ENCODE measurements at places on chromosomes 16 and 17.

DNA sequence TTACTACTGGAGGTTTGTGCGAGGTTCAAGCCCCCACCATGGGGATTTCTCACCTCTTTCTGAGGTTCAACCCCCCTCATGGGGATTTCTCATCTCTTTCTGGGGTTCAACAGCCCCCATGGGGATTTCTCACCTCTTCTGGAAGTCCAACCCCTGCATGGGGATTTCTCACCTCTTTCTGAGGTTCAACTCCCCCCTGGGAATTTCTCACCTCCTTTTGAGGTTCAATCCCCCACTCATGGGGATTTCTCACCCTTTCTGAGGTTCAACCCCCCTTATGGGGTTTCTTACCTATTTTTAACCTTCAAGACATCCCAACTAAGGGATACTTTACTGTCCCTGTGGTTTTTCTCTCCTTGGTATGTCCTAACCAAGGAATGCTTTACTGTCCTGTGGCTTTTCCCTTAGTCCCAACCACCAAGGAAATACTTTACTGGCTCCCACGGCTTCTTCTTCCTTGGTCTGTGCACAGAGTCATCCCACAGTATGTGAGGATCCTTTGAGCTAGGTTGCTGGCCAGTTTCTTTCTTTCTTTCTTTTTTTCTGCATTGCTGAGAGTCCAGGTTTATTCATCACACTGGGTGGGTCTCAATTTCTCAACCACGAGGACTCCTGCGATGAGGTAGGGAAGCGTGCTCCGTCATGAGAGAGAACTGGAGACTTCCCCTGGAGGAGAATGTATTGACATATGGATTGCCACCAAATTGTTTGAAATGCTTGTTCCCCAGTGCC, 2140.2 kb downstream of the TP53TG3F start:
- DNase-seq: peak; percentile 4

- DNase-seq: no peak
These were observed 568.3 kb upstream of the SALL1 start for GRCh38 chr16:51719376-51719775.

DNA sequence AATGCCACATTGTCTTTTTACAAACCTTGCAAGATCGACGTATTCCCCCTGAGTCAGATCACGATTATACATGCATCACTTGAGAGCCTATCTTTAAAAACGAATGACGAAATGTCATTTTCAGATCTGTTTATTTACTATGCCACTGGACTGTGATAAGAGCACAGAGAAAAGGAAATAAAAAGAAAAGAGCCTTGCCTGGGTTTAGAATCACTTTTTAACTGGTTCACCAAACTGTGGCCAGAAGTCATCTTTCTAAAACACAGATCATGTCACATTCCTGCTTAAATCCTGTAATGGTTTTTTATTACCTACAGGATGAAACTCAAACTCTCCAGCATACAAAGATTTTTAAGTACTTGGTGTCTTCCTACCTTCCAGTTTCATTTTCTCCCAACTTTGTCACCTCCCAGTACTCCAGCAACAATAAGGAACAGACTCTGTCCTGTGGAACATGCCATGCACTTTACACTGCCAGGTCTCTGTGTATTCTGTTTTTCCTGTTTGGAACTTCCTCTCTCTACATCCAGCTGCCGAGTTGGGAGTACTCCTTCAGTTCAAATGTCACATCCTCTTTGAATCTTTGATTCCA, 91.5 kb downstream of the SNX11 start:
- no peak for DNase-seq

GRCh38 chr17:35797370-35797769, 1.9 kb upstream of the MMP28 start:
- DNase-seq: no peak

DNA sequence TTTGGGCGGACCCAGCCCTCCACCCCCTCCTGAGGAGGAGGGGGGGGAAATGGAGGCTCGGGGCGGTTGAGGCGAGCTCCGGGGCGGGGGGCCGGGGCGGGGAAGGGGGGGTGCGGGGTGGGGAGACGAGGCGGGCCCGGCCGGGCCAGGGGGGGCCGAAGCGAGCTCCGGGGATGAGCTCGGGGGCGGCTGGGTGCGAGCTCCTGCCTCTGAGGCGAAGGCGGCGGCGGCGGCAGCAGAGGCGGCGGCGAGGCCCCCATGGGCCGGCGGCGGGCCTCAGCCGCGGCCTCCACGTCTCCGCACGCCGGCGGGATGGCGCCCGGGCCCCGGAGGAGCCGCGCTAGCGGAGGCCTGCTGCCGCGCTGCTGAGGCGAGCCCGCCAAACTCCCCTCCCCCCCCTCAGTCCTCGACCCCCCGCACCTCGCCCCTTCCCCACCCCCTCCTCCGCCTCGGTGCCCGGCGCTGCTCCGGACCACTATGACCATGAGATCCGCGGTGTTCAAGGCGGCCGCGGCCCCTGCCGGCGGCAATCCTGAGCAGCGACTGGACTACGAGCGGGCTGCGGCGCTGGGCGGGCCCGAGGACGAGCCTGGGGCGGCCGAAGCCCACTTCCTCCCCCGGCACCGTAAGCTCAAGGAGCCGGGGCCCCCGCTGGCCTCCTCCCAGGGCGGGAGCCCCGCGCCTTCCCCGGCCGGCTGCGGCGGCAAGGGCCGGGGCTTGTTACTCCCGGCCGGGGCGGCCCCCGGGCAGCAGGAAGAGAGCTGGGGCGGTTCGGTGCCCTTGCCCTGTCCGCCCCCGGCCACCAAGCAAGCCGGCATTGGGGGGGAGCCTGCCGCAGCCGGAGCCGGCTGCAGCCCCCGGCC, 596 bp downstream of the MSL1 start:
- peak; percentile 53 for DNase-seq

DNA sequence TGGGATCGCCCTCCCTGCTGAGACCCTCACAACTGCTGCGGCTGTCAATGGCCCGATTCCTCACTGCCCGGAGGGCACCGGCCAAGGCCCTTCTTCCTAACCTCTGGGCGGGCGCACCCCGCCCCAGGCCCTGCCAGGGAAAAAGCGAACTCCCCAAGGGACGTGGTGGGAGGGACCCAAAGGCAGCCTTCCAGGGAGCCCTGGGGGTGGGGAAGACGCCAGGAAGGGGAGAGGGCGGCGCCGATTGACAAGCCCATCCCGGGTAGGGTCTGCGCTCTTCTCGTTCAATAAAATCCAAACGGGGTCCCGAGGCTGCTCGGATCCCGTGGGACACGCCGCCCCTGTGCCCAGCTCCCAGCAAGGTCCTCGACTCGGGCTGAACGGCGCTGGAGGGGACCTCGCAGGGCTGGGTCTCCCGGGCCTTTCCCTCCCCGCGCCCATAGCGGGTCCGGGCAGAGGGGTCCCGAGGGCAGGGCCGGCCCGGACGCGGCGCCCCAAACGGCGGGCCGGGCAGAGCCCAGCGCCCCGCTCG, 416 bp downstream of the KIFC3 start:
- DNase-seq: no peak

GRCh38 chr17:2054512-2055291, at the start of gene HIC1:
HIC1 (plus strand) TSS chr17:2055103; CDS start chr17:2056691, 1,588 bp downstream.
- peak; percentile 72 for DNase-seq

DNA sequence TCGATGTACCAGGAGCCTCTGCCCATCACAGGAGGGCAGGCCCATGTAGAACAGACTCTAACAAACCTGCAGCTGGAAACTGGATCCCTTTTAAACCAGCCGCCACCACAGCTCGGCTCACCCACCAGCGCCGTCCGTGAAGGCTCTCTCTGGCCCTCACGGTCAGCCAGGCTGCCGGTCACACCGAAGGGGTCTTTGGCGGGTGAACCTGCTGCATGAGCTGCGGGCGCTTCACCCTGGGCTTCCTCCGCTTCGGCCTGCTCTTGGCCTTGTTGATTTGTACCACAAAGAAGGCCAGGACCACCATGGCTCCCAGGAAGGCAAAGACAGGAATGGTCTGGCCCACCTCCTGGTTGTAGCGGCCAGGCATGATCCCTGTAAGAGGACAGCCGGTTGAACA, 11.7 kb upstream of the SLC38A8 start:
- DNase-seq: no peak

- DNase-seq: no peak
These were observed 52.4 kb downstream of the NEUROD2 start for GRCh38 chr17:39555368-39555767.

DNA sequence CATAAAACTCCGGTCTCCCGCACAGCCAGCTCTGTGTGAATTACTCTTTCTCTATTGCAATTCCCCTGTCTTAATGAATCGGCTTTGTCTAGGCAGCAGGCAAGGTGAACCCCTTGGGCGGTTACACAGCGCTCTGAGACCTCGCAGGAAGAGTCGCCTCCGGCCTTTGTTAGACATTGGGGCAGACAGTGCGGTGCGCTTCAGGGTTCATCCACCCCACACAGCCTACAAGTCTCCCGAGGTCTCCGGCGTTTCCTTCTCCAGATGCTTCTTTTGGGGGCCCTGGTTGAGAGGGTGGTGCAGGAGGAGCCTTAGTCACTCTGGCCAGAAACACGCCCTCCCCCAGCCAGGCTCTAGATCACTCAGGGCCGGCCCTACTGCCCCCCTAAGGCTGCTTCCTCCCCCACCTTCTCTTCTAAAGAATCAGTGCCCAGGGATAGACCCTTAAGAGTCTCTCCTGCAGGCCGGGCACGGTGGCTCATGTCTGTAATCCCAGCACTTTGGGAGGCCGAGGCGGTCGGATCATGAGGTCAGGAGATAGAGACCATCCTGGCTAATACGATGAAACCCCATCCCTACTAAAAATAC, 1.7 kb upstream of the MSRB1 start:
- DNase-seq: no peak

DNA sequence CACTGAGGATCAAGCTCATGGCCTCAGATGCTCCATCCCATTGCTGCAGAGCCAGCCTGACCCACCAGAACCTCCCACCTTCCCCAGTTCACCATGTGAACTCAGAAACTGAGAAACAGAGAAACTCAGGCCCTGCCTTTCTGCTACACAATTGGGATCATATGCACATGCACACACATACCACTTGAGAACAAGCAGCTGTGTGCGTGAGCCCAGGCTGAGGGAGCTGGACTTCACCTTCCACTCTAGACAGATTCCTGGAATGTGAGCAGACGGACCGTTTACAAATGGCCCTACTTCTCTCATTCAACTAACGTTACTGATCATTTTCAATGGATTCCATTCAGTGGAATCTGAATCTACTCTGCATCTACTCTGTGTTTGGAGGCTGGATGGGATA, 1.7 kb upstream of the SPEM2 start:
- no peak for DNase-seq

Data from epithelial cell of esophagus (primary cell).